Frontal cortex (tissue), 4 donors: ENCODE measurements at places on chromosomes 12 and 14.

DNA sequence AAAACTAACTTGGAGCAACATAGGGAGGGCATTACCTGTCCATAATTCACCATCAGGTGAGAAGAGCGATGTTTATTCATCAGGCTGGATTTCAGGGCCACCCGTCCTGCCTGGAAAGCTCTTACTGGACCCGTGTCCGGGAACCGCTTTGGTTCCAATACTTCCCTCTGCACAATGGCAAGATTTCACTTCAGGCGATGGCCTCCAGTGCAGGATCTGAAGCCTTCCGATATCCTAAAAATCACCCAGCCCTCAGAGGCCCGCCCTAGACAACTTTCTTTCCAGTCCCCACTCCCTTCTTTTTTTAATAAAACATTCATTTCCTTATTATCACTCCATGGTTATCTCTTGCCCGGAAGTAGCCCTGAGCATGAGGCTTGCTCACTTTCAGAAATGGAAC lies 92.5 kb downstream of the BCL11B start:
- no peak for DNase-seq

- no peak for DNase-seq
These were observed 97.2 kb downstream of the PCNX1 start for GRCh38 chr14:71004481-71004880.

- DNase-seq = no peak
These were observed 462.2 kb downstream of the DIO2 start for GRCh38 chr14:79749065-79749464.

DNA sequence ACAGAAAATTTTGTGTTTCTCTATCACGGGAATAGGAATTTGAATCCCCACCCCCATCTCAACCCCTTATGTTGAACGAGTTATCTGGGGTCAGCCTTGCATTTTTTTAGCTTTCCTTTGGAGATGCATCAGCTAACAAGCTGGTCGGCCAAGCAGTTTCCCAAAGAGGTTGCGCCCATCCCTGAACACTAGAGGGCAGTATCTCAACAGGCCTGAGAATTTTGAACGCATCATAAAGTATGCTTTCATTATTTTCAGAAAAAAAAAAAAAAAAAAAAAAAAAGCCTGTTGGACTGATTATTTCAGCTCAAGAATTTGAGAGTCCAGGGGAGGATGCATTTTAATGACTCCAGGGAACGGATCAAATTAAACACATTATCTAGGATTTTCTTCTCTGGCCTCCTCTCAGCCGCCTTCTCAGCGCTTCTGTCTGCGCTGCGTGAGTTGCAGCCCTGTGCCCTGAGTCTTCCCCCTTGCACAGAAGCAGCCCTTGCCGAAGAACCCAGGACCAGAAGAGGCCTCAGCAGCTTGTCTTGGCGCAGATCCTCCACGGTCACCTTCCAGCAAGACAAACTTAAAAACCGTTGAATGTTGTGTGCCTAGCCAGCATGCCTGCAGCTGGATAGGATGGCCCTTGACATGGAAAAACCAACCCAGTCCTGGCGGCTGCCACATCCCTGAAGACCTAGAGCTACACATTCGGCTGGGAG lies 76.6 kb upstream of the GZMB start:
- peak; percentile 14 for DNase-seq

- no peak for DNase-seq
These were observed 117.2 kb downstream of the RFLNA start for GRCh38 chr12:124411953-124412645.

DNA sequence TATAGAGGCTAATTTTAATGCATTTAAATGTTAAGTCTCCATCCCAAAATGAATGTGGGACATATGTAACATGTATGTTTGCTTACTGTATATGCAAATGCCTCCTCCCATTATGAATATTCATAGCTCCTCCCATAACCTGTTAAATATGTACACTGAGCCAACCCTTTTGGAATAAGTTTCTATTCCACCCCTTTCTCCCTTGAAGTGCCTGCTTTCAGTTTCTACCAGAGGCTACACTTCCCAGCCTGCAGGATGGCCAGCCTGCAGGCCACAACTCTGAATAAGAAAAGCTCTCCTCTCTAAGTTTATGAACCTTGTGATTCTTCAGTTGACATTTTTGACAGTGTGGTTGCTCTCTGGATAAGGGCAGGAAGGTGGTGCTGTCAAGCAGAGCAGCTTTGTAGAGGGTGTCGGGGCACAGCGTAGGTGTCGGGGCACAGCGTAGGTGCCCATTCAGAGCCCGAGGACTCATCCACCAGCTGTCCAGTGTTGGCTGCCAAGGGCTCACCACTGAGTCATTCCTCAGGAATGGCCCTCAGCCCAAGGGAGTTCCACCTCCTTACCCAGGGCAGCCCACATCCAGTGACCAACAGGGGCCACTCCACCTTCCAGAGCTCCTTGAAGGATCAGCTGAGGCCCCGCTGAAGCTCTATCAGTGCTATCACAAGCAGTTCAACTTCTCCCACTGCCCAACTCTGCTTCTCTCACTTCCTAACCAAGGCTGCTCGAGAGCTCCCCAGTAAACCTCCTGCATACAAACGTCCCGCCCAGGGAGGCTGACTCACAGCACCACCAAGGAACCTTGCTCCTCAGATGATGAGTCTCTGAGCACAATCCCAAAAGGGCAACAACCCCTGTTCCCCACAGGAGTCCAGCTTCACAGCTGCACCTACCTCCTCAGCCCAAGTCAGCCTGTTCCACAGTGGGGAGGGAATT lies 31.4 kb downstream of the VWF start:
- no peak for DNase-seq

GRCh38 chr12:9786726-9787717 lies 26.3 kb upstream of the CD69 start:
- DNase-seq = no peak

GRCh38 chr12:52975820-52976573 lies 27.1 kb downstream of the KRT18 start:
- DNase-seq = no peak

DNA sequence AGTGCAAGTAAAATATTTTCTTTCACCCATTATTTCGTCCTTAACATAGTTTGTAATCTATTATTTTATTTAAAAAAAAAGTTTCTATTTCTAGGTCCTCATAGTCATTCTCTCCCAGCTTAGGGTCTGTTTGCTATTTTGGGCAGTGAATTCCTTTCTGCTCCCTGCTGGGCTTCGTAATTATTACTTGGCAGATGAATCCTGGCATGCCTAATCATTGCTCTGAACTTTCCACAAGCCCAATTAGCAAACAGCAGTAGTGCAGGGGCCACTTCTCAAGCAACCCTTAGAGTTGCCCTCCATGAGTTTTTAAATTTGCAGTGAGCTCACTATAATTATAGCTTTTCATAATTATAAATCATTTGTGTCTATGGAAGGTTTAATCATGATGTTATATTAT lies 1378.3 kb upstream of the SEL1L start:
- DNase-seq = no peak
